Kidney (tissue), 22 donors: ENCODE measurements at places on chromosomes 4 and X.
A peak's percentile ranks its signal among the peaks of the same experiment; 100 is the strongest.

DNA sequence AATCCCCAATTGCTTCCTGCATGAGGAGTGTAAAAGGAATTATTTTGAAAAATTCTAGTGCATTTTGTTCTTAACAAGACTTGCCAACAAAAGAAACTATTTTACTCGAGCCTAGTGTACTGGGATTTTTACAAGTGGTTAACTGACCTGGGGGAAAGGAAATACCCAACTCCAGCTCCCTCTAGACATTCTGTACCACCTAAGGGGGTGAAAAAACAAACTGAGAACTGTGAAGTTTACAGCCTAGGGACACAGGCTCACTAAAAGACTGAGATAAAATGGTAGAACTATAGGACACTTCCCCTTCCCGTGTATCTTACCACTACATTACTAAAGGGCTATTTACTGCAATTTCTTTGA is 2.6 kb upstream of the ADH5 start:
- no peak for DNase-seq

DNA sequence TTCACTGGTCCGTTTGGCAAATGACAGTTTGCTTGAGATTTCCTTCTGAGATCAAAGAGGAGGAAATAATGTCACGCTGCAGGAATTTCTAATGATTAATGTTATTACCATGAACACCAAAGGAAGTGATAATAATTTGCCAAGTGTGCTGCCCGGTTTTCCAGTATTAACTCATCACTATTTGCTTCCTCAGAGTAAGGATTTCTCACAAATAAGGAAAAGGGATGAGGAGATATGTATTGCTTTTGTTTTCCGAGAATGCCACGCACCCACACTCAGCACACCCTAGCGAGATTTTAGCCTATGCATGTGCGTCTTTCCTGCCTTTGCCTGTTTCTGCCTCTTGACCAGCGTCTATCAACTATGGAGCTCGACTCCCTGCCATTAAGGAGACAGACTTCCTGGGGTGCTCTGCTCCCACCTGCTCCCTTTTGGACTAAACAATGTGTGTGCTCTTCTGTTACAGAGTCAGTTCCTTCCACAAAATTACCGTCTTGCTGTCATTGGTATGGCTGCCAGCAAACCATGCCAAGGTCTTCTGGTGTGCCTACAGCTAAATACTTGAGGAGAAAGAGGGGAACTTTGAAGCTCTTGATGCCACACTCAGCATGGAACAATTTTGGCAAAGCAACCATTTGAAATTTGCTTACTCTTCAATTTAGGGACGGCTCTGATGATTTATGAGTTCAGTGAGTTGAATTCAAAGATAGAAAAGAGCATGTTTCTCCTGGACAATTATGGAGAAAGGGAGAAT is 393.1 kb upstream of the ZFP42 start:
- no peak for DNase-seq

DNA sequence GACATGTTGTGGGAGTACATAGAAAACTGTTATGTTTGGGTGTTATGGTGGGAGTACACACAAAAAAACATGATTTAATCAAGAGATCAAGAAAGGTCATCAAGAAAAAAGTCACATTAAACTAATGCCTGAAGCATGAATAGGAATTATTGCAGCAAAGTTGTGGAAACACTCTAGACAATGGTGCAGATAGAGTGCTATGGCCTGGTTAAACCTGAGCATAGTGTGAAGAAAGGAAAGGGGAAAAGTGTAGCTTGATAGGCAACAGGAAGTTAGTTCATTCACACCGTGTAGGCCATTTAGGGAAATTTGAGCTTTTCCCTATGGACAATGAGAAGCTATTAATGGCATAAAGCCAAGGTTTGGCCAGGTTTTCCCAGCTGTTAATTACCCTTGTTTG is 162.1 kb upstream of the EMCN start:
- no peak for DNase-seq

DNA sequence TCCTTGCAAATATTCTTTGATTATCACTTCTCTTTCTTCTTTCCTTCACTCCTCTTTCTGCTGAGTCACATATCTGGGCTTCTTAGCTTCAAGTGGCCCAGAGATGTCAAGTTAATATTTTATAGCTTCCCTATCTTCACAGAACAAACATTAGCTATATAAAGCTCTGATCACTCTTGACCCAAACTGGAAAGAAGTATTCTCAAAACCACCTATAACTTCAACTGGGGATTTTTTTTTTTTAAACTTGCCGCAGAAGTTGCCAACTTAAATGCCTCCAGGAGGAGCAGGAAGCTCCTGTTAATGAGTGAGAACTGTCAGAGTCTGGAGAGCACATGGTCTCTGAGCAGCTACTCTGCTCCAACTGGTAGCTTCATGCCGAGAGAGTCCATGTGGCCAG is 233.3 kb upstream of the EDNRA start:
- no peak for DNase-seq

DNA sequence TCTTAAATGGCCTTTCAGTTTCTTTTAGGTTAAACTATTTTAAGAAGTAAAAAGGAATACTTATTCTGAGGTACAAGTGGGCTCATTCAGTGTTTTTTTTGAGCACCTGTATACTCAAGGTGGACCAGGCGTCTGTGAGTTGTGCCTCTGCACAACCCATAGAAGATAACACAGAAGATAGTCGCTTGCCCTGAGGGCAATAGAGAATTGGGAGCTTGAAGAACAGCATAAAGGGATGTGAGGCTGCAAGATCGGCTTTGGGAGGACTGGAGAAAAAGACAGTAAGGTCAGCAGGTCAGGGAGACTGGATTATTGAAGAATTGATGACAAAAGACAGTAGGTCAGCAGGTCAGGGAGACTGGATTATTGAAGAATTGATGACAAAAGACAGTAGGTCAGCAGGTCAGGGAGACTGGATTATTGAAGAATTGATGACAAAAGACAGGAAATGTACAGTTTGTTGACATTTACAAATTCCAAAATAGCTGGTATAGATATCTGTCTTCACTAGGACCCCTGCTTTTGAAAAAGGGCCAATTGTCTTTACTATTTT is 3.1 kb downstream of the CPE start:
- DNase-seq, result no peak

DNA sequence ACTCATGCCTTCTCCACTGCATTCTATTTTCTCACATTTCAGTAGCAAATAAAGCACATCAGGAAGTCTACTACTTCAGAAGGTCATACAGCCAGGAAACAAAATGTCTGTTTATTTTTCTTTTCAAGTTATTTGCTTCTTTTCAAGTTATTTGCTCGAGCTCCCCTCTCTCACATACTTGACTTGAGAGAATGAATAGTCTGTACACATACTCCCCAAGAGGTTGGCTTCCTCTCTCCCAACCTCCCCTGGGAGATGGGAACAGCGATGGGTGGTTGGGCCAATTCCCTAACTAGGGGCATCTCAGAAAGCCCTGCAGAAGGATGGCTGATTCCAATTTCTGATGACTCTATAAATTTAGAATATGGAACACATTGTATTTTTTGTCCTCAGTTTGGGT is 64.7 kb upstream of the PTPN13 start:
- DNase-seq, result no peak

- no peak for DNase-seq
Observed at GRCh38 chr4:147286846-147287587, 193.9 kb upstream of the EDNRA start.

DNA sequence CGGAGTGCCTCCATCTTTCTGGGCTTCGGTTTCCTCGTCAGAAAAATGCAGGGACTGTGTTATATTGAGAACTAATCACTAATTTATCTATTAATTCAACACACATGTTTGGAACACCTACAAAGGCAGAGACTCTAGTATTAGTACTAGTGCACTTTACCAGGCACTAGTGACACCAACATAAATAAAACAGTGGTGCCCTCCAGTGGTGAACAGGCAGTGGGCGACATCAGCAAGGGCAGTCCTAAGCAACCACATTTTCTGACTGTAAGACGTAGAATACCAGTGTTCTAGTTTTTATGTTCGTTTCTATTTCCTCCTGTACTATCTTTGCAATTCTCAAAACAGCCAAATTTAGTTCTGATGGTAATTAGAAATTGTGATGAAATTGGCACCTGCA is 69.1 kb upstream of the UCP1 start:
- DNase-seq, result no peak

DNA sequence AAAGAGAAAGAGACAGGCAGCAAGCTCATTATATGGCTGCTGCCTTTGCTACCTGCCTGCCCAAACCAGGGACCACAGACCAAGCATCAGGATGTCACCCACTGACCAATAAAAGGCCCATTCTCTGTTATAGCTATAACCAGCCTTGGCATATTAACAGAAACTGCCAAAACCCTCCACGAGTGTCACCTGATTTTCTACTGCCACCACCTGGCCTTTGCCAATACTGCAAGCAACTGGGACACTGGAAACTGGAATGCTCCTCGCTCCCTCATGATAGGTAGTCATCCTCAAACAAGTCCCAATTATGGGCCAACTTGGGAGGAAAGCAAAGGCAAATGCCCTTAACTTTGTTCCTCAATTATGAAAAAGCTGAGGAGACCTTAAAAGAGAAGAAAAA is 76.0 kb downstream of the SPIN4 start:
- DNase-seq, result peak; percentile 14

DNA sequence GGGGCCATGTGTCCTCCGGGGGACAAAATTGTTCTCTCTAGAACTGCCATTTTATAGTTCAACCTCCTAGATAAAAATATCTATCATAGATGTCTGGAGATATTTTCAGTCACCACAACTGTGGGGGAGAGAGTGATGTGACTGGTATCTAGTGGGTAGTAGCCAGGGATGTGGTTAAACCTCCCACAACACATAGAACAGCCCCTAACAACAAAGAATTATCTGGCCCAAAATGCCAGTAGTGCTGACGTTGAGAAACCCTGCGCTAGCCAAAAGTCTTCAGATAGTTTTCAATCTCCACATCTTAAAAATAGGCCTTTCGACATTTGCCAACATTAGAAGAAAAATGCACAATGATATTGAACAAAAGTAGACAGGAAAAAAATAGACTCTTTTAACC is 19.0 kb upstream of the SUPT20HL2 start:
- DNase-seq, result no peak

DNA sequence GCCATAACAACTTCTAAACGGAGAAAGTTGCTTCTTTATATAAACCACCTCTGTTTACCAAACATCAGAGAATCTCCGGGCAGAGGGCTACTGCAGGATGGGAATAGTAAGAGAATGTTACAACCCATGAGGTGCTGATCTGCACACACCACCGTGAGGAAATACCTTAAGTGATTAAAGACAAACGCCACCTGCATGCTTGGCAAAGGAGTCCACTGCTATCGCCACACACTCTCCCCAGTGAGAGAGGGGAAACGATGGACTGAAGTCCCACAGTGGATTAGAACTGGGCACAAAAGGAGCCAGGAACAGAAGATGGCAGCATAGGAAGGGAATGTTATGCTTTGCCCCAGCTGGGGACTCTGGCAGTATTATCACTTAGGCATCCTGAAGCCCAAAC is 15.6 kb downstream of the MAML3 start:
- no peak for DNase-seq

GRCh38 chrX:33465137-33465536 is 253.8 kb upstream of the DMD start:
- DNase-seq, result no peak
